Skeletal muscle tissue (tissue), 5 donors: ENCODE measurements at places on chromosomes 6 and 20. TPM values are rescaled to one million over a fixed set of nuclear protein-coding genes. Genes with fewer than 3 reads are reported as not detected.

The RRBP1 gene
- 76.2 TPM for total RNA-seq

The TRERF1 gene
- 3.7 TPM for total RNA-seq

The HLA-G gene
- total RNA-seq: not detected

The NOX3 gene
- not detected for total RNA-seq

The SCRT2 gene
- not detected for total RNA-seq

The HMGCLL1 gene
- total RNA-seq: 9.4 TPM

The CCM2L gene
- 4.7 TPM for total RNA-seq

The KCNQ5 gene
- total RNA-seq: 0.52 TPM

The TSBP1 gene
- total RNA-seq: not detected

The PLCB1 gene
- total RNA-seq: 13.0 TPM

The SIM1 gene
- total RNA-seq: 1.6 TPM

The SCUBE3 gene
- total RNA-seq: 0.52 TPM

The CLPSL1 gene
- total RNA-seq: not detected

The ELOVL2 gene
- 0.52 TPM for total RNA-seq

The GABRR1 gene
- total RNA-seq: 0.52 TPM

The CTAGE9 gene
- total RNA-seq: not detected

The STMND1 gene
- not detected for total RNA-seq

The CDH22 gene
- 0.52 TPM for total RNA-seq

The CD40 gene
- 3.7 TPM for total RNA-seq

The TMEM200A gene
- 21.4 TPM for total RNA-seq

The LY6G5C gene
- not detected for total RNA-seq

The RAET1L gene
- not detected for total RNA-seq

The OR2H2 gene
- total RNA-seq: not detected

The PRRT1 gene
- not detected for total RNA-seq

The CDC5L gene
- total RNA-seq: 19.3 TPM

The MUC22 gene
- total RNA-seq: not detected

The TRAPPC3L gene
- total RNA-seq: 0.52 TPM

The NEURL2 gene
- total RNA-seq: 13.0 TPM

The TINAG gene
- total RNA-seq: 0.52 TPM

The PTGIS gene
- 25.6 TPM for total RNA-seq

The CST2 gene
- not detected for total RNA-seq

The TREM2 gene
- 0.52 TPM for total RNA-seq

The SPTLC3 gene
- total RNA-seq: 9.9 TPM

The TAP1 gene
- 14.1 TPM for total RNA-seq

The RANBP9 gene
- 39.1 TPM for total RNA-seq

The PABPC1L gene
- total RNA-seq: 1.0 TPM

The IP6K3 gene
- total RNA-seq: 13.6 TPM

The OR12D3 gene
- not detected for total RNA-seq

The DNAAF9 gene
- total RNA-seq: 13.6 TPM

The CFAP206 gene
- total RNA-seq: not detected

The NHLRC1 gene
- total RNA-seq: 3.1 TPM

The PAK5 gene
- under 0.01 TPM for total RNA-seq

The EPHA7 gene
- 8.4 TPM for total RNA-seq

The SLCO4A1 gene
- total RNA-seq: not detected

The PRL gene
- total RNA-seq: 1.0 TPM

The SNAP25 gene
- total RNA-seq: 4.2 TPM

The SLC22A1 gene
- 1.0 TPM for total RNA-seq

The THEMIS gene
- total RNA-seq: under 0.01 TPM

The PNPLA1 gene
- not detected for total RNA-seq

The GNAS-AS1 gene
- total RNA-seq: 1.0 TPM

The AGER gene
- 0.52 TPM for total RNA-seq

The OR2W1 gene
- total RNA-seq: not detected

The KCNB1 gene
- 2.1 TPM for total RNA-seq

The AMD1 gene
- total RNA-seq: 45.9 TPM

The AKAP12 gene
- total RNA-seq: 99.7 TPM
